ENCODE measurements at places on chromosomes 16 and 17. TPM values are rescaled to one million over a fixed set of nuclear protein-coding genes. Genes with fewer than 3 reads are reported as not detected.

TP53TG3C gene
- not detected for polyA plus RNA-seq

CHAD gene
- 2.7 TPM for polyA plus RNA-seq

HOXB6 gene
- 0.58 TPM for polyA plus RNA-seq

LAT gene
- 1.5 TPM for polyA plus RNA-seq
